ENCODE measurements at places on chromosomes 3 and 15. TPM values are rescaled to one million over a fixed set of nuclear protein-coding genes. Genes with fewer than 3 reads are reported as not detected.

Gene XCR1
- total RNA-seq = not detected

Gene GASK1A
- 25.8 TPM for total RNA-seq

DNA sequence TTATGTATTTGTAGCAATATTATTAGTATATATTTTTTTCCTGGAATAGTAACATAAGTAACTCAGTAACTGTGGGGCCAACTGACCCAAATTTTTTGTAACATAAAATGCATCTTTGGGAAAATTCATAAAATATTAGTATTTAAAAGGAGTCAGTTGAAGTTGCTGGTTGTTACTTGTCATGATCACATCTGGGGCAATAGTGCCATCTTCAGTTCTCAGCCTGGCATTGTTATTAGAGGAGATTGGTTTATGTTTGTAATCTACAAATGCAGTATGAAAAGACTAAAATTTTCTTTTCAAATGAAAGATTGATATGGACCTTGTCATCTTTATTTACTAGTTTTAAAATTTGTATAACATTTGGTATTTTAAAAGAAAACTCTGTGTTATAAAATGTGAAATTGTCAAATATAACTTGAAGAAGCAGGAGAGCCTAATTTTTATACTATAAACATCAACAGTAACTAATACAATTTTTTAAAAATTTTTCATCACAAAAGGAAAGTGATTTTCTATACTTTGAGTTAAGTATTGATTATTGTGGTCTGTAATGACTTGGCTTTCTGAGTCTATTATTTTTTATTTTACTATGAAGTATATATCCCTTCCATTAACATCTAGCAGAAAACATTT, 38.8 kb upstream of the MLF1 start:
- no peaks in the 10 kb centered on the region for H3K36me3 ChIP-seq
- no peak overlapping the region for H3K27ac ChIP-seq
- no peaks in the 10 kb centered on the region for H3K27me3 ChIP-seq
- no peak overlapping the region for H3K4me3 ChIP-seq

- H3K36me3 ChIP-seq = no peaks in the 10 kb centered on the region
- H3K27me3 ChIP-seq = no peaks in the 10 kb centered on the region
- DNase-seq = no peak
- no peaks in the 10 kb centered on the region for H3K4me1 ChIP-seq
Measured at GRCh38 chr15:37921527-37922385, 12.7 kb upstream of the TMCO5A start.

GRCh38 chr3:20326541-20326940, 140.5 kb upstream of the SGO1 start:
- no peaks in the 10 kb centered on the region for H3K36me3 ChIP-seq
- DNase-seq = no peak
- no peaks in the 10 kb centered on the region for H3K27me3 ChIP-seq
- no peak overlapping the region for H3K4me3 ChIP-seq
- H3K4me1 ChIP-seq = no peaks in the 10 kb centered on the region
- H3K27ac ChIP-seq = no peak overlapping the region

- no peaks in the 10 kb centered on the region for H3K36me3 ChIP-seq
- H3K27me3 ChIP-seq = no peaks in the 10 kb centered on the region
- H3K4me1 ChIP-seq = no peaks in the 10 kb centered on the region
- no peak overlapping the region for H3K4me3 ChIP-seq
- H3K27ac ChIP-seq = no peak overlapping the region
Measured at GRCh38 chr15:39658740-39659139, 77.9 kb downstream of the THBS1 start.

Gene PLS1
- total RNA-seq = 1.8 TPM

Gene CYP1A2
- total RNA-seq = not detected

Gene MKRN3
- 3.4 TPM for total RNA-seq

- no peaks in the 10 kb centered on the region for H3K36me3 ChIP-seq
- H3K4me3 ChIP-seq = no peak overlapping the region
- H3K27me3 ChIP-seq = no peaks in the 10 kb centered on the region
- no peaks in the 10 kb centered on the region for H3K4me1 ChIP-seq
Measured at GRCh38 chr15:60682115-60682514, 203.2 kb upstream of the ICE2 start.

DNA sequence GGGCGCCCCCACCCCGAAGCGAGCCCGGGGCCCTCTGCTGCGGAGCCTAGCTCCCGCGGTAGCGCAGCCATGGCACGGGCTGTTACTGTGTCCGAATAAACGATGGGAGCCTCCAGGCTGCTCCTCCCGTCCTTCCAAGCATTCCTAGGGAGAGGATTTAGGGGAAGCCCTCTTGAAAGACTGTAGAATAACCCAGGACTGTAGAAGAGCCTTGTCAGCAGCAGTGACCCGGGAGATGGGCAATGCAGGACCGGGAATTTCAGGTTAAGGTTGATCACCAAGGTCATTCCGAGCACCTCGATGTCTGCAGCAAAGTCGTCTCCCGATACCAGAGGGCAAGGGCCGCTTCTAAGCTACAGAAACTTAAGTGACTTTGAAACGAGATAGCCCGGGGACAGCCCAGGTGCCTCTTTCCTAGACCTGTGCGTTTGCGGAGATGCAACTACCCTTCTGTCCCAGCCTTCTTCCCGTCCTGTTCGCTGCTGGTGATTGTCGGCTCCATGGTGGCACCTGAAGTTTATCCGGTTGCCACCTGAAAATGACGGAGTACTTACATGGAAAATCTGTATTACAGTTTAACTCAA, 753 bp upstream of the MYO5A start:
- peaks cover 6% of the 10 kb centered on the region for H3K4me1 ChIP-seq
- no peaks in the 10 kb centered on the region for H3K36me3 ChIP-seq
- peak overlapping the region; percentile 86 for H3K4me3 ChIP-seq
- no peaks in the 10 kb centered on the region for H3K27me3 ChIP-seq
- H3K27ac ChIP-seq = peak overlapping the region; percentile 66
- DNase-seq = no peak

DNA sequence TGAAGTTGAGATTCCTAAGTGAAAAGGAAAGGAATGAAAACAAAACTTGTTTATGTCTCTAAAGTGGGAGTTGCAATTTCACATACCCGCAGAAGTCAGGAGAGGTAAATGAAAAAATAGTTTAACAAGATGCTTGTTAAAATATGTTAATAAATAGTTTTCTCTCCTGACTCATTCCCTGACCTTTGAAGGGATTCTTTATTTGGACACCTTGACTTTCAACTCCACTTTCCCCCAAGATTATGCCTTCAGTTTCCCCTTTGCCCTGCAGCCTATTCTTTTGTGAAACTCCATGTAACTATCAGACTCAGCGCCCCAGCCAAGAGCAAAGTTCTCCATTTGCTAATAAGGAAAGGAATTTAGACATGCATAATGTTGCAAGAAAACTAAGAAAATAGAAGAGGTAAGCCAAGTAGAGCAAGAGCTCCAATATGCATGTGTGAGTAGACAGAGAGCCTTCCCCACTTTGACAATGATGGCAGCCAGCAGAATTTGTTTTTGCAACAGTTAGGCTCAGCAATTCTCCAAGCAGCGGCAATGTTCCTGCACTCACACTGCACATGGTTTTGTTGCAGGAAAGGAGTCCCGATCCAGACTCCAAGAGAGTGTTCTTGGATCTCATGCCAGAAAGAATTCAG, 61.2 kb downstream of the CD200 start:
- peak; percentile 77 for DNase-seq
- peak overlapping the region; percentile 68 for H3K27ac ChIP-seq
- no peak overlapping the region for H3K4me3 ChIP-seq
- H3K4me1 ChIP-seq = peaks cover 7% of the 10 kb centered on the region

Gene ALG1L2
- not detected for total RNA-seq

GRCh38 chr15:70729164-70729563, 34.2 kb downstream of the UACA start:
- DNase-seq = no peak
- no peak overlapping the region for H3K4me3 ChIP-seq
- H3K36me3 ChIP-seq = no peaks in the 10 kb centered on the region
- peaks cover 5% of the 10 kb centered on the region for H3K4me1 ChIP-seq
- H3K27me3 ChIP-seq = no peaks in the 10 kb centered on the region
- no peak overlapping the region for H3K27ac ChIP-seq

- no peaks in the 10 kb centered on the region for H3K27me3 ChIP-seq
- no peaks in the 10 kb centered on the region for H3K4me1 ChIP-seq
- no peak overlapping the region for H3K27ac ChIP-seq
Measured at GRCh38 chr3:35519936-35520335, 119.4 kb upstream of the ARPP21 start.

DNA sequence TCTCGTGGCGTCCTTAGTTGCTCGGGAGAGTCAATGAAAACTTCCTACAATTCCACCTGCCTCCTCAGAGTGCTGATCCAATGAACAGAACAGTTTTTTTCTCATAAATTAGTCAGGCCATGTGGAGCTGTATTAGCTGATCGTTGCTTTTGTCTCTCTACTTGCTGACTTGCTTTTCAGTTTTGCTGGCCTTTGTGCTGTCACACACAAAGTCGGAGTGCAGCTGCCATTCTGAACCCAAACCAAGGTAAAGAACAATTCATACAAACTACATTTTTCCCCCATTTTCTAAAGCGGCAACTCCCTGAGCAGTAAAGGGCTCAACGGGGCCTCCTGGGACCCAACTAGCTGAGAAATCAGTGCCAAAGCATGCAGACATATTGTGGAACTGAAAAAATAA, 43.1 kb downstream of the MEIS2 start:
- DNase-seq = no peak
- H3K27me3 ChIP-seq = no peaks in the 10 kb centered on the region
- peaks cover 12% of the 10 kb centered on the region for H3K4me1 ChIP-seq

Gene LMAN1L
- not detected for total RNA-seq

DNA sequence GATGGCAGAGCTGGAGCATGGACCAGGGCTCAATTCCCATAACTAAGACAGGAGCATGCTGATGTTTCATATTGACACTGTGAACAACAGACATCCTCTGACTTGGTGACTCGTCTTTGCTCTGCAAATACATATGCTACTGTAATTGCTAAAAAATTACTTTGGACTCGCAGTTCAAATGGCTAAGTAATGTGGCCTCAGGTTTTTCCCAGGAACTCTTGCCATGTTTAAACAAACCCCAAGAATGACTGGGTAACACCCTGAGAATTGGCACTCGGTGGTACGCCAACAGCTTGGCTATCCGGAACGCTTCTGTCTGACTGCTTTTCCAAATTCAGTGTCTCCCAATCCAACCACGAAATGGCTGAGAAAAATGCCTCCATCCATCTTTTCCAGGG, 456.7 kb upstream of the THBS1 start:
- no peak overlapping the region for H3K27ac ChIP-seq
- peaks cover 3% of the 10 kb centered on the region for H3K4me1 ChIP-seq

DNA sequence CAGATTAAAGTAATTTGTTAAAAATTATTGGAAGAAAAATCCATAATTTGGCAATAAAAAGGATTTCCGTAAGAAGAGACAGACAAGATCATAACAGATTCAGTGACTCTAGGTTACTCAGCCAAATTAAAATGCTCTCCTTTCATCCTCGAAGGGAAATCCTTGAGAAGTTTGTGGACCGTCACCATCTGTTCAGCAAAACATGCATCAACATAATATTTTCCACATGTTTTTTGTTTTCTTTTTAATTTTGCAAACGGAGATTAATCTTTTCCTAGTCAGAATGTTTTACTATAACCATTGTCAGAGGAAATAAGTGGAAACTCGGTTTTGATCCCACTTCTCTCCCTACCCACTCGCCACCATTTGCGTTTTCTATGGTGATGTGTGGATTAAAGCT, 128.3 kb downstream of the TMCO5A start:
- H3K36me3 ChIP-seq = no peaks in the 10 kb centered on the region
- H3K4me1 ChIP-seq = no peaks in the 10 kb centered on the region
- H3K27ac ChIP-seq = no peak overlapping the region
- DNase-seq = no peak
- H3K27me3 ChIP-seq = no peaks in the 10 kb centered on the region

- H3K4me1 ChIP-seq = no peaks in the 10 kb centered on the region
- H3K27ac ChIP-seq = no peak overlapping the region
- DNase-seq = no peak
- no peaks in the 10 kb centered on the region for H3K36me3 ChIP-seq
Measured at GRCh38 chr3:156163848-156164247, 43.5 kb downstream of the KCNAB1 start.

- no peak overlapping the region for H3K27ac ChIP-seq
- H3K27me3 ChIP-seq = no peaks in the 10 kb centered on the region
- no peak for DNase-seq
- H3K4me1 ChIP-seq = no peaks in the 10 kb centered on the region
- no peak overlapping the region for H3K4me3 ChIP-seq
Measured at GRCh38 chr15:97652700-97653167, 307.8 kb upstream of the ARRDC4 start.

DNA sequence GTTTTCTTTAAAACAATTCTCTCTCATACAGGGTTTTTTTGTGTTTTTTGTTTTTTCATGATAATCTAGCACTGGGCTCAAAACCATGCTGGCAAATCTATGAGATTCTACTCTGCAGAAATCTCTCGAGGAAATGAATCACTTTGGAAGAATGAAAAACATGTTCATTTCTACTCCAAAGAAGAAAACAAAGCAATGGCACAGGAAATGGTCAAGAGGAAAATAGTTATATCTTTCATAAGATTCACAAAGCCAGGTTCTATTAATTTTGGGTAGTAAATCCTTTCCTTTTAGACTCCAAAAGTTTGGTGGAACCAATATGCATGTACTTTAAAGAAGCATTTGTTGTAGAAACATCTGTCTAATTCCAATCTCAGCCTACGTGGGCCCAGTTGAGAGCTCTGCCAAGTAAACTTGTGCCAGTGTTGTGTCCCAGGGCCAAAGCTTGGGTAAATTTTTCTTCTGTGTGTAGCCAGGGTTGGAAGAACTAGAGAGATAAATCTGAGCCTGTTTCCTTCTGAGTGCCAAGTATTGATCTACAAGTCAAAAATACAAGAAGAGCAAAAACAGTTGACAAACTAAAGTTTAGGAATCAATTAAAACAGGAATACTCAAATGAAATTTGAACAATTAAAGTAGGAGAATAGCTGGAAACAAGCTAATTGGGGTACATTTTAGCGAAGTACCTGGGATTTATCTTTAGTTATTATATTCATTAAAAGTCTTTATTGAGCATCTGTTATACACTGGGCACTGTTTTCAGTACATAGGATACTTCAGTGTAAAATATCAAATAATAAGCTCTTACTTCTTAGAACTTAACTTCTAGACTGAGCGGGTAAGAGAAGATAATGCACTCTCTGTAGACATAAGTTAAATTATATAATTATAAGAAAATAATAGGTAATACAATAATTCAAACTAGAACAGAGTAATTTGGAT, 657.5 kb upstream of the NECTIN3 start:
- DNase-seq = no peak
- no peaks in the 10 kb centered on the region for H3K36me3 ChIP-seq
- peaks cover 18% of the 10 kb centered on the region for H3K4me1 ChIP-seq
- no peak overlapping the region for H3K4me3 ChIP-seq

GRCh38 chr3:185631508-185632206, 45.6 kb downstream of the SENP2 start:
- no peak for DNase-seq
- no peaks in the 10 kb centered on the region for H3K27me3 ChIP-seq
- H3K4me1 ChIP-seq = no peaks in the 10 kb centered on the region
- H3K36me3 ChIP-seq = peaks cover 30% of the 10 kb centered on the region
- H3K27ac ChIP-seq = no peak overlapping the region

Measured in ascending aorta (tissue), 2 donors.